ENCODE measurements at places on chromosomes 5 and 9. TPM values are rescaled to one million over a fixed set of nuclear protein-coding genes. Genes with fewer than 3 reads are reported as not detected.

Gene ESM1
- total RNA-seq: 1.8 TPM

DNA sequence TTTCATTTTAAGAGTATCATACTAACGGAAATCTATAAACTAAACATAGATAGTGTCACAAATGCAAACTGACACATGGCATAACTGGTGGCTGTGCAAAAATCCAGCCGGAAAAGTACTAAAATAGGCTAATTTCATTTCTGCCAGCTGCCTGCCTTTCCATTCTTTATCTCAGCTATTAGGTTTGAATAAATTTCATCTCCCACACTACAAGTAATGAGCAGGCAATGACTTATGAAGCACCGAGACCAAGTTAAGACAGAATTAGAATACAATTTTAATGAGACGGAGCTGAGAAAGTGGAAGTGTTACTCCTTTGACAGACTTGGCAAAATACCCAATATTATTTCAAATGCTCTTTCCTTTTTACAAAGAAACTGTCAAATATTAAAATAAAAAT, 258.8 kb upstream of the ZNF608 start:
- DNase-seq: no peak
- no peaks in the 10 kb centered on the region for H3K27me3 ChIP-seq
- H3K4me3 ChIP-seq: no peak overlapping the region

DNA sequence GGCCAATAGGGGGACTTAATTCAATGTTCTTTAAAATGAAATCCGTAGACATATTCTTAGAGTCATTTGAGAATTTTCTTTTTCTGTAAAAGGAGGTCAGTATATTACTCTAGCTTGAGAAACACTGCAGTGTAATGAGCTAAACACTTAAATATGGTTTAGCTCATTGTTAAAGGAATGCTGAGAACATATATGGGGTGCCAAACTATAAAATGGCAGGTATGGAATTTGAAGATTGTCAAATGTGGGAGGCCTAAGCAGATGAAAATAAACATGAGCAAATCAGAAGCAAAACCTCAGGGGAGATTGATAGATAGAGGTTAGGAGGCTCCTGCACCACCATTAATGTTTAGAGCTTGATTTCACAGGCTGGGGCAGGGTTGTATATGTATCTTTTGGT, 57.9 kb downstream of the STX17 start:
- no peaks in the 10 kb centered on the region for H3K27me3 ChIP-seq
- DNase-seq: peak; percentile 49
- H3K36me3 ChIP-seq: no peaks in the 10 kb centered on the region
- no peak overlapping the region for H3K4me3 ChIP-seq
- no peak overlapping the region for H3K27ac ChIP-seq

Gene SLC36A3
- not detected for total RNA-seq

DNA sequence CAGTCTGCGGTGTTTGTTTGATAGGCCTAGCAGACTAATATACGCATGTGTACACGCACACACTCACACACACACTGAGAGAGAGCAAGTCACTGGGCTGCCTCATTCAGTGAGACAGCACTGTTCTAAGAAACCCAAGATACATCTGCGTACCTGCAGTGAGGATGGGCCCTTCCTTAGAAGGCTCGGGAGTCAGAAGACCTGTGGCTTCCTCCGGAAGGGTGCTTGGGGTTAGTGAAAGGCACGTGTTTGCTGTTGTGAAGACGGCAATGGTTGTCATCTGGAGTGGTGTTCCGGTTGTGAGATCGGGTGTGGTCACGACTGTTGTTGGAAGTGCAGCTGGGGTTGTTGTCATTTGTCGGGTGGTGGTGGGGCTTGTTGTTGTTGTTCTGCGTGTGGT, 11.7 kb downstream of the TIMD4 start:
- H3K27ac ChIP-seq: no peak overlapping the region
- H3K4me1 ChIP-seq: no peaks in the 10 kb centered on the region
- H3K4me3 ChIP-seq: no peak overlapping the region

GRCh38 chr9:130137081-130137640, 35.0 kb upstream of the NCS1 start:
- H3K4me1 ChIP-seq: peaks cover 21% of the 10 kb centered on the region
- H3K36me3 ChIP-seq: peaks cover 4% of the 10 kb centered on the region
- peak overlapping the region; percentile 82 for H3K27ac ChIP-seq
- no peaks in the 10 kb centered on the region for H3K27me3 ChIP-seq
- no peak overlapping the region for H3K4me3 ChIP-seq

Gene FOXD4L4
- total RNA-seq: 0.26 TPM

DNA sequence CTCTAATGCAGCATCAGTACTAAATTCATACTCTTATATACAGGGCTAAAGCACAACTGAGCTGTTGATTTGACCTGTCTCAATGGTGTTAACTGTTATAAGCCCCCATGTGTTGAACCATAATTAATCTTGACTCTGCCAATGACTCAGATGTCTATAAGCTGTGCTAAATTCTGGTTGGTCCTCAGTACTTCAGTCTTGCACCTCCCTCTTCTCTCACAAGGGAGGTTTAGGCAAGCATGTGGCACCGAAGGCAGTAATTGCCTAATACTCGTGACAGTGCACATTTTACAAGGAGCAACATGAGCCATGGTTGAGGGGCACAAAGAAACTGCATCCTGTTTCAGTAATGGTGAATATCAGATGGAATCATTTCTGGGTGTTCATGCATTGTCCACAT, 255.9 kb downstream of the TRPM3 start:
- no peak overlapping the region for H3K4me3 ChIP-seq
- DNase-seq: no peak
- no peaks in the 10 kb centered on the region for H3K36me3 ChIP-seq
- no peak overlapping the region for H3K27ac ChIP-seq
- H3K4me1 ChIP-seq: no peaks in the 10 kb centered on the region

DNA sequence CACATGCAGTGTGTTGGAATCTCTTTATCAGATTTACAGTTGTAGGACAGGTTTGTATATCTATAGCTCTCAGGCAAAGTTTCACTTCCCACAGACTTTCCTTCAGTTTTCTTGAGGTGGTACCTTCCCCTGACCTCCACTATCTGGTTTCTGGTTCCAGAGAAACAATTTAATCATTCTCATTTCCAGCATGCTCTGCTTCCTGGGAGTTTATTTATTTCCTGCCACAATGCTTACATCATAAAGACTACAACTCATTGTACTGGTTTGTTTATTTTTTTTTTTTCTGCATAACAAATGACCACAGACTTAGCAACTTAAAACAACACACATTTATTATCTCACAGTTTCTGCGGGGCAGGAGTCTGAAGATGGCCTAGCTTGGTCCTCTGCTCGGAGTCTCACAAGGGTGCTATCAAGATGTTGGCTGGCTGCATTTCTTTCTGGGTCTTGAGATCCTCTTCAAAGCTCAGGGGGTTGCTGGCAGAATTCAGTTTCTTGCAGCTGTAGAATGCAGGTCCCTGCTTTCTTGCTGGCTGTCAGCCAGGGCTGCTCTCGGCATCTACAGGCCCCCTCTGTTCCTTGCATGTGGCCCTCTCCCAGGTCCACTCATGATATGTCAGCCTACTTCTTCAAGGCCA, 247.7 kb downstream of the ENC1 start:
- H3K27ac ChIP-seq: no peak overlapping the region
- no peaks in the 10 kb centered on the region for H3K4me1 ChIP-seq
- H3K27me3 ChIP-seq: no peaks in the 10 kb centered on the region
- H3K4me3 ChIP-seq: no peak overlapping the region
